Astrocyte (in vitro differentiated cells and primary cell): ENCODE measurements at places on chromosomes 5 and 9. TPM values are rescaled to one million over a fixed set of nuclear protein-coding genes. Genes with fewer than 3 reads are reported as not detected.

DNA sequence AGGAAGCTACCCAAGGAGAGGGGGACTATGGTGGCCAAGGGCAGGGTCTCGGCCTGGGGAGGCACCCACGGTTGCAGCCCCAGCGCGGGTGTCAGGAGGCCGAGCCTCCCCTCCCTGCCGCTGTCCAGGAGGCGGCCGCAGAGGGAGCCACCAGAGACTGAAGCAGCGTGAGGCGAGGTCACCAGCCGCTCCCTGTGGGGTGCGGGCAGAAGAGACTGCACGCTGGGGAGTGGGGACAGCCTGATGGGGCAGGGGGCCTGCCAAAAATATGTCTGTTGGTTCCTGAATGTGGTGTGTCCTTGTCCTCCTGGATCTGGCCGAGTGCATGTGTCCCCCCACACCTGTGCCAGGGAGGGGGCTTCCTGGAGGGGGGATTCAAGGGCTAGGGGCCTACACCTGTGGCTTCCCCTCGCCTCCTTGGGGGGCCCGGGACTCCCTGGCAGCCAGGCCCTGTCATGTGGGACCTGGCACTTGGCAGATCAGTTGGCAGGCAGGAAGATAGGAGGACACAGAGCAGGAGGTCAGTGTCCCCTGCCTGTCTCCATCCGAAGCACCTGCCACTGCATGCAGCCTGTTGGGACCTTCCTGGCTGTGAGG is 131.2 kb downstream of the DAB2IP start:
- no peak for DNase-seq

The GLRA1 gene
- total RNA-seq, result not detected in 2 replicates

The PSAT1 gene
- total RNA-seq, result 326 and 335 TPM in 2 replicates

- DNase-seq, result no peak
Observed at GRCh38 chr5:177296581-177296980, 6.9 kb downstream of the RAB24 start.

DNA sequence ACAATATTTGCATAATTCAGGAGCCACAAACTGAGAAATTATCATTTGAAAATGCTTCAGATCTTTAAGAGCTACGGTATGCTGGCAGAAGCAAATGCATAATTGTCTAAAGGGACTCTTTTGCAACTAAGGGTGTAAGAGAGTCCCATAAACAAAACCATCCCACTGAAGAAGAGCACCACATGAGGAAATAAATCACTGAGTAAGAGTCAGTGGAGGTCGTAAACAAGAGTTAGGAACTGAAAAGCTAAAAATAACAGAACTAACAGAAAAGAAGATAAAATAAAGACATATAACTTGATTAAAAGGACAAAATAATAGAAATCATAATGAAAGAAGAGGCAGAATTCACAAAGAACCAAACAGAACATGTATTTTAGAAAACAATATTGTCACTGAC is 3.5 kb upstream of the SMC2 start:
- DNase-seq, result no peak

- DNase-seq, result peak; percentile 90
Observed at GRCh38 chr9:86500667-86501435, 146.6 kb upstream of the TUT7 start.

- no peak for DNase-seq
Observed at GRCh38 chr5:132467287-132467984, 23.1 kb downstream of the IRF1 start.

The IFNA13 gene
- not detected in 2 replicates for total RNA-seq

The ACTBL2 gene
- total RNA-seq, result 11.6 and 11.8 TPM in 2 replicates

The BAAT gene
- 8.9 and 9.5 TPM in 2 replicates for total RNA-seq

The CSF2 gene
- not detected in 2 replicates for total RNA-seq

DNA sequence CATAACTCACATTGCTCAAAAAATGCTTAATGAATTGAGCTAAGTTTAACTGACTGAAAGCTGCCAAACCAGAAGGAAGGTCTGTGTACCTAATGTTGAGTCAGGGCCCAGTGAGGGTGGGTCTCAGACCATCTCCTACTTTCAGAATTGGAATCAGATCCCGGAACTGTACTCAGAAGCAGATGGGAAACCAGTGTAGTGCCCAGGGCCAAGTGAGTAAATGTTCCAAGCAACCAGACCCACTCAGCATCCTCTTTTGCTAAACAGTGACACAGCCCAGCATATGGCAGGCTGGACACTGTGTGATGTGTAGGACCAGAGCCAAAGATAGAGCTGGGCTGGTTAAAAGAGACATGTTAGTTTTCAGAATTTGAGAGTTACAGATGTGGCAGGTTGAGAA is 94.1 kb downstream of the PLCXD3 start:
- no peak for DNase-seq

DNA sequence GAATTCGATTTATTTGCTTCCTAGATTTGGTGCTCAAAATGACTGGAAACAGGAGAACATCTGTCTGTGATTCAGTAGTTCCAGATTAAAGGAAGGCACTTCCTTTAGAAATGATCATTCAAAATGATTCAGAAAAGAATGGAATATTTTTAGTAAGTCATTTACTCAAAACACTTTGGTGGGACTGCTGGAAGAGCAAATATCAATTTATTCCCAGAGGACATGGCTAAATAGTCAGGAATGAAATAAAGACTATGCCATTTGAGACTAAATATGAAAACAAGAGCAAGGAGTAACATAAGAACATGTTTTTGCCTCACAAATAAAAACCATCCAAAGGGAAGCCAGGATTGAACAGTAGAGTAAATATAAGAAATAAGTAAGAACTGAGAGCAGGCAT is 138.6 kb upstream of the RASA1 start:
- DNase-seq, result no peak

DNA sequence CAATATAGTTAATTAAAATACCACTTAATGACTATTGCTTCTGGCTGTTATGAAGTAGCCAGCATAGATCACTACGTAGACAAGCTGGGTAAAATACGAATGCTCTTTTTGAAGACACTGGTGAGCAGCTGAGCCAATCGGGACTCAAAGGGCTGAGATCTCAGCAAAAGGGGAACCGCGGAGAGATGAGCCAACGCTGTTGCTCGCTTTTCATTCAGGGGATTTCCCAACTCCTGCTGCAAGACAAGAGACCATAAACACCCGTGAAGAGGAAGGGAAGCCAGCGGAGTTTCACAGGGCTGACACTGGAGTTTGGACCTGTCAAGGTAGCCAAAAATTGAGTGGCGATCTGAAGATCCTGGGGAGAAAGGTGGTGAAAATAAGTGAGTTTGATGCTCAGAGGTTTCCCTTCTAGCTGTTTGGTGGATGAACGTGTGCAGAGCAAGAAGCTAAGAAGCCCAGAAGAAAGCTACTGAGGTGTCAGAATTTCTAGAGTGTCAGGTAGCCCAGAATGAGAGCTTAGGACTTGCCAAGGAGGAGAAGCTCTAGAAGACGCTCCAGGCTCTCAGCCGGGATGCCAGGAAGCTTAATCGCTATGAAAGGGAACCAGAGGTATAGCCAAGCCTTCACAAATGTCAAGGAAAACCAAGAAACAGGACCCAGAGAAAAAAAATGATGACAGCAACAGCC is 79.6 kb upstream of the RNU6ATAC start:
- DNase-seq, result no peak

- no peak for DNase-seq
Observed at GRCh38 chr9:124625087-124625486, 117.9 kb upstream of the NR5A1 start.

- no peak for DNase-seq
Observed at GRCh38 chr5:101590384-101590783, 687.3 kb upstream of the ST8SIA4 start.

- DNase-seq, result peak; percentile 52
Observed at GRCh38 chr9:129549684-129550083, 71.2 kb downstream of the C9orf50 start.

- DNase-seq, result no peak
Observed at GRCh38 chr5:68459093-68459809, 243.7 kb downstream of the PIK3R1 start.

DNA sequence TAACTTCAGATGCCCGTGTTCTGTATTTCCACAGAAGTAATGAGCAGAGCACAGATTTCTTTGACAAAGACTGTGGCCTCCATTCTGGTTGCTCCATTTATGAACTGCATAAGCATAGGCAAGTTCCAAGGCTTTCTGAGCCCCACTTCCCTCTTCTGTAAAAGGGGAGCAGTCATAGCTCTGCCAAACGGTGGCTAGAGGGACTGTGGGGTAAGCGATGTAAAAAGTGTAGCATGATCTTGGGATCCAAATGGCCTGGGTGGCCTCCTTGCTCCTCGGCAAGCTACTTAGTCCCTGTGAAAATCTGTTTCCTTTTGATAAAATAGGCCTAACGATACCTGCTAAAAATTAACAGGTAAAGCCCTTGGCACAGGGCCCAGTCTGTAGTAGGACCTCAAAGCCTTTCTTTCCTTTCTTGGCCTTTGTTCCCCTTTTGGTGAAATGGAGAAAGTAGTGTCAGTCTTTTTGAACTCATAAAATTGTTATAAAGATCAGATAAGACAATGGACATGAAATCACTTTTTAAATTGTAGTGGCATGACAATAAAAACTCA is 646.6 kb downstream of the ACTL7B start:
- no peak for DNase-seq

DNA sequence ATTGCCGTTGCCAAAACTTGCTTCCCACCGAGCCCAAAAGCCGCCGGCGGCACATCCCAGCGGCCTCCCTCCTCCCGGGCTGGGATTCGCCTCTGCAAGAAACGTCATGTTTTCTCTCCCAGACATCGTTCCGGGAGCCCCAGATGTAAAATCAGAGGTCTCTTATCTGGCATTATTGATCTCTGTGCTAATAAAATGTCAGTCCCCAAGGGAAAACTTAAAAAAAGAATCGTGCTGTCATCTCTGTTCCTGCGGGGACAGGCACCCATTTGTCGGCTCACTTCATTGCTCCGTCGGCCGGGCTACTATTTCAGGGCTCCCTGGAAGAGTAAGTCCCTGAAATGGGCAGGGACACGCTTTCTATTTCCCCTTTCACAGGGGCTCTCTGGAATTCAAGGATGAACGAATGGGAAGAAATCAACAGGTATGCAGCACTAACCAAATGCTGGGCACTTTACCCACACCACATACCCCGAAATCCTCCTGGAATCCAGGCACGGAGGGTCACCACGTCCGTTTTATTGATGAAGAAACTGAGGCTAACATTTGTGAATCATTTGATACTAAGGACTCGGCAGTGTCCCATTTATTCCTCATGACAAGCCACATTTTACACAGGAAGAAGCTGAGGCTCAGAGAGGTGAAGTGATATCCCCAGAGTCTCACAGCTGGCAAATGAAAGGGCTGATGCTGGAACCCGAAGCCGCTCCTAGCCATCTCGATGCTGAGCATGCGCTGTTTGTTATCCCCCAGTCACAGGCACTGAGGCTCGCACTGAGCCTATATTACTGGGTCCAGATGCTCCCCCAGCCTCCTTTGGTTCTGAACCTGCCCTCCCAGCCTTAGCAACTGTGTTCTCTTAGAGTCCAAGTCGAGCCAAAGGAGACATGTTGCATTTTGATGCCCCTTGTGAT is 35.7 kb upstream of the MSX2 start:
- no peak for DNase-seq

DNA sequence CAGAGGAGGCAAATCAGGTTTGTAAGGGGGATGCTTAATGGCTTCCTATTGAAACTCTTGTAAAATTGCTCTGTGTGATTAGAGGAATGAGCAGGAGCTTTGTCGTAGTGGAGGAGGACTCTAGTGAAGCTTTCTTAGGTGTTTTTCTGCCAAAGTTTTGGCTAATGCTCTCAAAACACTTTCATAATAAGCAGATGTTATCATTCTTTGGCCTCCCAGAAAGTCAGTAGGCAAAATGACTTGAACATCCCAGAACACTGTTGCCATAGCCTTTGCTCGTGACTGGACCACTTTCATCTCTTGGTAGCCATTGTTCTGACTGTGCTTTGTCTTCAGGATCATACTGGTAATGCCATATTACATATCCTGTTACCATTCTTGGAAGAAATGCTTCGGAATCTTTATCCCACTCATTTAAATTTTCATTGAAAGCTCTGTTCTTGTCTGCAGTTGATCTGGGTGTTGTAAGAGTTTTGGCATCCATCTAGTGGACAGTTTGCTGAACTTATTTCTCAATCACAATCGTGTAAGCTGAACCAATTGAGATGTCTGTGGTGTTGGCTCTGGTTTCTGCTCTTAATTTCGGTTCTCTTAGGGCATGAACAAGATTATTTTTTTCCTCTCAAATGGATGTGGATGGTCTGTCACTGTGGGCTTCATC is 187.6 kb downstream of the COMMD10 start:
- peak; percentile 72 for DNase-seq

- DNase-seq, result no peak
Observed at GRCh38 chr9:21993893-21994555, at the start of gene CDKN2A. Gene CDKN2A, minus strand, starts transcription at chr9:21994392.

The CCNI2 gene
- total RNA-seq, result 0.16 and 0.24 TPM in 2 replicates

GRCh38 chr9:37486256-37486615 is 488 bp downstream of the POLR1E start:
- no peak for DNase-seq

GRCh38 chr5:122924203-122924602 is 78.8 kb downstream of the SNX24 start:
- DNase-seq, result peak; percentile 49

DNA sequence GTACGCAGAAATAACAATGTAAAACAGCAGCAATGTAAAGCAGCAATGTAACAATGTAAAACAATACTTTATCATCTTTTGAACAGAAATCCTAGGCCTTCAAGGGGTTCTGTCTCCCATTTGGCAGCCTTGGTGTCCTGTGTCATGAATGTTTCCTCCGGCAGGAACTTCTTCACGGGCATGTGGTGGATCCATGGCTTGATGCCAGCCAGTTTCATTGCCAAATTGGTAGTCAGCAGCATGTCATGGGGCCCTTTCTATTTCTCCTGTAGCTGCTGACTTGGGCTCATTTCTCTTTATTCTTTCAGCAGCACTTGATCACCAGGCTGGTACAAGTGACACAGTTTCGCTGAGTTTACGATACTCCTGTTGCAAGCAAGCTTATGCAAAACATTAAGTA is 275.3 kb downstream of the HTR1A start:
- no peak for DNase-seq

The TLE1 gene
- 23.6 and 29.6 TPM in 2 replicates for total RNA-seq

The HARS1 gene
- total RNA-seq, result 84.6 and 95.2 TPM in 2 replicates

GRCh38 chr5:76388236-76388635 is 14.8 kb upstream of the IQGAP2 start:
- no peak for DNase-seq

DNA sequence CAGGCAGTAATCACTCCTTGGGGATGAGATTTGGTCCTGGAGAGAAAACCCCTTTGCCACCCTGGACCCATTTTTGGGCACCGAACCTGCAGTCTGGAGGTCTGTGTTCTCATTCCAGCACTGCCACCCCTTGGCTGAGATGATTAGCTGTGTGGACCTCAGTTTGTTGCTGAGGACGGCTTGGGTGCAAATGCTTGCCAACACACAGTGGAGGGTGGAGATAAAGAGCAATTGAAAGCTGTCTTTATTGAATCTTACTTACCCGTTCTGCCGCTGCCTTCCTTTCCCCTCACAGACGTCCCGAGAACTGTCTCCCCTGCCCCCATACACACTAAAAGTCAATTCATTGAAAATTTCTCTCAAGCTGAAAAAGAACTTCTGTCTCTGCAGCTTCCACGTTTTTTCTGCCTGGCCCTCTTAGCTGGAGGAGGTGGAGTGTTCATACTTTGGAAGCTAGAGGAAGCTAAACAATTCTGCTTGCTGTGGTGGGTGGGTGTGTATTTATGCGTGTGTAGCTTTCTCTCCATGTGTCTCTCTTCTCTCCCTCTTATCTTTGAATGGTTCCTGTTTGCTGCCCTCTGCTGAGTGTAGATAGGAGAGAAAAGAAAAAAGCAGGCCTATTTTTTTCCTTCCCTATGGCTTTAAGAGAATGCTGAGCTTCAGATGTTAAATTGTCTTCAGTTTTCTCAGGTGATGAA is 6.6 kb downstream of the GALNT10 start:
- peak; percentile 77 for DNase-seq
